Fibroblast of gingiva (primary cell): ENCODE measurements at places on chromosomes 3 and 15.

DNA sequence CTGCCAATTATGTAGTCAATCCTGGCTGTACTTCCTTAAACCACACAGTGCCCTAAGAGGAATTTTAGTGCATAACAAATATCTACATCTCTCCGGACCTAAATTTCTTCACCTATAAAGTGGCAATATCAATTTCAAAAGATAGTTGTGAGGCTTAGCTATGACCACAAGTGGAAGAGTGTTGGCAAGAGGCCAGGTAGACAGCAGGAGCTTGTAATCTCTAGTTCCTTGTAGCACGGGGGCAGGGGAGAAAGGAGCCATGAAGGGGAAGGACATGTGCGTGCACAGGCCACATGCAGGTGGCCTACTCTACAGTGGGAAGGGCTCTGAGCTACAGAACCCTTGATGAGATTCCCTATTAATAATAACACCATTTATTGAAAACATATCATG is 269.7 kb downstream of the ABHD5 start:
- no peak for DNase-seq

GRCh38 chr3:192844836-192845525 is 72.7 kb downstream of the MB21D2 start:
- no peak for DNase-seq

- DNase-seq: no peak
Observed at GRCh38 chr3:160784853-160785252, 28.8 kb downstream of the PPM1L start.

DNA sequence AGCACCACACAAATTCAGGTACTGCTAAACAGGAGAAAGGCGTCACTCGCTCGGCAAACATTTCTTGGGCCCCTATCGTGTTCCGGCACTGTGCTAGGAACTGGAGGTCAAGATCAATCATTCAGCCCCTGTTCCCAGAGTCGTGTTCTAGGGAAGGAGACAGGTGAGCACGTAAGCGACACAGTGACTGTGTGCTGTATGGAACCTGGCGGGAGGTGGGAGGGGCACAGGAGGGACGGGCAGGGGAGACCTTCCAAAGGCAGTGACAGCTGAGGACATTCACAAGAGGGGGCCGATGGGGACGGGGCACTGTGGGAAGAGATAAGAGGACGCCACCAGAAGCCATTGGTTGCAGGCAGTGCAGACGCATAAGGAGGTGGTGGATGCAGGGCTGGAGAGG is 32.2 kb downstream of the BDH1 start:
- DNase-seq: no peak

GRCh38 chr15:45631776-45632175 is 3.1 kb upstream of the SQOR start:
- DNase-seq: no peak
